IMR-90 (cell line): ENCODE measurements at places on chromosomes 5 and 9. TPM values are rescaled to one million over a fixed set of nuclear protein-coding genes. Genes with fewer than 3 reads are reported as not detected.

- no peaks in the 10 kb centered on the region for H3K4me1 ChIP-seq
- no peaks in the 10 kb centered on the region for H3K27me3 ChIP-seq
- H3K27ac ChIP-seq: no peak overlapping the region
- no peaks in the 10 kb centered on the region for H3K36me3 ChIP-seq
- no peak for DNase-seq
Observed at GRCh38 chr5:147858565-147858964, 19.9 kb upstream of the SCGB3A2 start.

DNA sequence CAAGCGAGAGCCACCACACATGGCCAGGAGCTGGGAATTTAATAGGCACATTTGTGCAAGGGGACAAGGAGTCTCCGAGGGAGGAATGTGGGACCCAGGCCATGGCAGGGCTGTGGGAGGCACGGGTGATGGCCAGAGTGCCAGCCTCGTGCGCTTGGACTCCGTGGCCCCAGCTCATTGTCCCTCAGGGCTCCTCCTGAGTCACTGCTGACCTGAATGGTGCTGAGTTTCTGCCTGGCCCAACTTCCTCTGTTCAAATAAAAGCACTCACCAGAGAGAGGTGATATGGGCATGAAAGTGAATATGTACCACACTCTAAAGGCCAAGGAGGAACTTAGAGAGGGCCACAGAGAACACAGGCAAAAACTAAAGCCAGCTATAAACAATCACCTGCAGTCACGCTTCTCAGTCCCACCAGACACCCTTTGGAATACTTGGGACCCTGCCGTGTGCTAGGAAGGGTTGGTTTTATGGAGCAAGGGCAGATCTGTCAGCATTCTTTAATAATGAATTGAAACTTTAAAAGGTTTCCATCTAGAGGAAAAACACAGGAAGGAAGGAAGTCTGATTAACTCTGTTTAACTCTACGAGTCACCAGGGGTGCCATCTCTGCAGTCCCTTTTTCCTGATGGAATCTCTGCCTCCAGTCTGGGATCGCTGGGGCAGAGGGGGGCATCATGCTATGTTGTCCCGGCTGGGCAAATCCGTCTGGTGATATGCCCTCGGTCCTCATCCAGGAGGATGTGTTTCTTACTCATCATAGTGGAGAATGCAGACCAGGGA, 25.1 kb upstream of the UBE2QL1 start:
- no peak for DNase-seq
- no peaks in the 10 kb centered on the region for H3K4me1 ChIP-seq
- no peaks in the 10 kb centered on the region for H3K36me3 ChIP-seq
- no peak overlapping the region for H3K4me3 ChIP-seq
- H3K27ac ChIP-seq: no peak overlapping the region

Gene ADRB2
- 1.6 and 2.7 TPM in 2 replicates for polyA plus RNA-seq

Gene ANKRD18B
- 5.8 and 7.1 TPM in 2 replicates for polyA plus RNA-seq

Gene SERF1A
- polyA plus RNA-seq: 2.8 and 3.7 TPM in 2 replicates
